HFF-Myc (cell line): ENCODE measurements at places on chromosomes 2 and 18.

DNA sequence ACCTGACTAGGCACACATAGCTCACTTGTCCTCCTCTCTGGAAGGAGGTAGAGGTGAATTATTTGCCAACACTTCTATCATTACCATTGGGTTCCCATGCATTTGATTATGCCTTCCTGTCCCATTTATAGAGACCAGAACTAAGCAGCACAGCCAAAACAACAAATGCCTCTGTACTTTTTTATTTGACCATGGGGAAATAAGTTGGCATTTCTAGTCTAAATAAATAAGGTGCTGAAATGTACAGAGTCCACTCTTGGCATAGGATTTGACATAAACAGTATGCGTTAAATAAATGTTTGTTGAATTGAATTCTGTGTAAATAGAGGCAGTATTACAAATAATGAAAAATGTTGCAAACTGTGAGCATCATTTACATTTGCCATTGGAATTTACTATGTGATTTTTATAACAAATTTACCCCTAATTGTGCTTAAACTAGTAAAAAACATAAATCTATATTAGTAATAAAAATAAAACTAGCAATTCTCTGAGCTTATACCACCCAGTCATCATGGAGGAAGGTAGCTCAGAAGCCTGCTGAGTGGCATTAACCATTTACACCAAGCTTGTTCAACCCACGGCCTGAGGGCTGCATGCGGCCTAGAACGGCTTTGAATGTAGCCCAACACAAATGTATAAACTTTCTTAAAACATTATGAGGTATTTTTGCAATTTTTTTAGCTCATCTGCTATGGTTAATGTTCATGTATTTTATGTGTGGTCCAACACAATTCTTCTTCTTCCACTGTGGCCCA is 367.8 kb downstream of the FIGN start:
- no peak for DNase-seq

DNA sequence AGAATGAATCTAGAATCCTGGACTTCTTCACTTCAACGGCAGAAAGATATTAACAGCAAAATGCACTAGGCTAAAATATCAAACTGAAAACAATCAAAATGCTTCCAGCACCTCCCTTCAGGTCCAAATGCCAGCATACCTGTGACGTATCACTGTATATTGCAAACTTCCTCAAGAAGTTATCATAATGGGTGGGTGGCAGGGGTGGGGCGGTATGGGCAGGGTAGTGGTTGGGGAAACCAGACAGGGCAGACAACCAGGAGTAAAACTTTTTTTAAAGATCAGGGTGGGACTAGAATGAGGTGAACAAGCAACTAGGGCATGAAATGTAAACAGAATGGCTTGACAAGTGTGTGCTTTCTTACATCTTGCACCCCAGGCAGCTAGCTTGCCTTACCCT is 140.9 kb downstream of the SATB2 start:
- DNase-seq, result no peak

DNA sequence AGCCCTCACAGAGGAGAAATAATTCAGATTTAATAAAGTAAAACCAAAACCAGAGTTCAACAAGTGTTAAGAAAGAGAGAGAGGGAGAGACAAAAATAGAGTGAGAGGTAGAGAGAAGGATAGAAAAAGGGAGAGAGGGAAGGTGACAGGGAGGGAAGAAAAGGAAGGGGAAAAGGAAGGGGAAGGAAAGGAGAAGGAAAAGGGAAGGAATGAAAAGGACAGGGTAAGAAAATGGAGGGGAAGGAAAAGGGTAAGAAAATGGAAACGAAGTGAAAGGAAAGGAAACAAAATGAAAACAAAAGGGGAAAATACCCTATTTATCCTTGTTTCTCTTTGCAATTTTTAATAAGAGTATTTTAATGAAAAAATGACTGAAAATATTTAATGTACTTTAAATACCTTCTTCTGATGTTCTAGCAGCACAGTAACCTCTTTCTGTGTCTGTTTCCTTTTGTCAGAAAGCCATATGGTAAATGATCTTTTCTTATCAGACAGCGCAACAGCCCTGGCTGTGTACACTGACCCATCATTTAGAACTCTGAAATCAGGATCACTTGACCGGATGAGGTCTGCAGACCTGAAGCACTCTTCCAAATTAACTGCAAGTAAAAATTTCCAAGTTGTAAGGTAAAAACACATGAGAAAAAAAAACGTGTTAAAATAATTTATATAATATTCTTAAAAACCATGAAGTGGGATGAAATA is 11.8 kb downstream of the DSC3 start:
- DNase-seq, result no peak

DNA sequence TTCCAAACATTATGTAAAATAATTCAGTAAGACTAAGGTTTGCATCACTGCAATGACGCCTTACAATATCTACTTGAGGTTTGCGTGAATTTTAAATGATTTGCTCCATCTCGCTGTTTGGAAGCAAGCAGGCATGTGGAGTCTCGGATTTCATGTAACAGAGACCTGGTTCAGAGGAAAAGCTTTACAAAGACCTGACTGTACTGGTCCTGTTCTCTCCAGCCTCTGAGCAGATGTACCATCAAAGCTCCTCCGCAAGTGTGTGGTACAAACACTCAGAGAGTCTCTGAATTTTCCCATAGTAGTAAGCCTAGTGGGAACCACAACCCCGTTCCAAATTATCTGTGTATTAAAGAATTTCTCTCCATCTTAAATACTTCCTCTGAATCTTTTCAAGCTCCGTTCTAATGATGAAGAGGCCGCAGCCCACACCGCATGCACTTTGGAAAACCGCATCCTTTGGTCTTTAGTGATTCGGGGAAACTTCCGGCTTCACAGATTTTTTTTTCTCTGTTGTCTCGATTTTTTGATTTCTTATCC is 728.1 kb upstream of the SOX11 start:
- DNase-seq, result no peak

- DNase-seq, result no peak
Measured at GRCh38 chr2:60853531-60853930, 27.8 kb upstream of the REL start.

- DNase-seq, result no peak
Measured at GRCh38 chr2:139480161-139480650, 700.0 kb upstream of the NXPH2 start.

- DNase-seq, result no peak
Measured at GRCh38 chr2:157831573-157832315, 44.4 kb downstream of the ACVR1 start.

GRCh38 chr2:31107591-31108300 is 30.5 kb downstream of the GALNT14 start:
- no peak for DNase-seq

GRCh38 chr18:36756242-36756641 is 72.6 kb downstream of the TPGS2 start:
- DNase-seq, result peak; percentile 63

GRCh38 chr2:15665067-15665942 is 73.6 kb downstream of the DDX1 start:
- no peak for DNase-seq

DNA sequence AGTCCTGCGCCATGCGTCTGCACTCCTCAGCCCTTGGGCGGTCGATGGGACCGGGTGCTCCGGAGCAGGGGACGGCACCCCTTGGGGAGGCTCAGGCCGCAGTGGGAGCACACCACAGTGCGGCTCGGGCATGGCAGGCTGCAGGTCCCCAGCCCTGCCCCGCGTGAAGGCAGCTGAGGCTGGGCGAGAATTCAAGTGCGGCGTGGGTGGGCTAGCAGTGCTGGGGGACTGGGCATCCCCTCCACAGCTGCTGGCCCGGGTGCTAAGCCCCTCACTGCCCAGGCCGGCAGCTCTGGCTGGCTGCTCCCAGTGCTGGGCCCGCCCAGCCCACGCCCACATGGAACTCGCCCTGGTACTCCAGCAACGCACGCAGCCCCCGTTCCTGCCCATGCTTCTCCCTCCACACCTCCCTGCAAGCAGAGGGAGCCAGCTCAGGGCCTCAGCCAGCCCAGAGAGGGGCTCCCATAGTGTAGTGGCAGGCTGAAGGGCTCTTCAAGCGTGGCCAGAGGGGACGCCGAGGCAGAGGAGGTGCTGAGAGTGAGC is 198.3 kb upstream of the CNTNAP5 start:
- no peak for DNase-seq

DNA sequence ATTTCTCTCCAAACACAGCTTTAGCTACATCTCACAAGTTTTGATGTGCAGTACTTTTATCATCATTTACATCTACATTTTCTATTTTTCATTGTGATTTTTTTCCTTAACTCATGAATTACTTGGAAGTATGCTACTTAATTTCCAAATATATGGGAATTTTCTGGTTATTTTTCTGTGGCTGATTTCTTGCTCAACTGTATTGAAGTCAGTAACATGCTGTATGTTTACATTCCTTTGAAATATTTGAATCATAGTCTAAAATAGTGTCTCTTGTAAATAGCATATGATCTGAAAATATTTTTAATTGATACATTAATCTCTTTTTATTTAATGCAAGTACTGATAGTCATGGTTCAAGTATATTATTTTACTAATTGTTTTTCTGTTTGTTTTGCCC is 26.0 kb upstream of the GALNT5 start:
- DNase-seq, result no peak

GRCh38 chr18:39359636-39360035 is 1794.0 kb upstream of the CELF4 start:
- no peak for DNase-seq

DNA sequence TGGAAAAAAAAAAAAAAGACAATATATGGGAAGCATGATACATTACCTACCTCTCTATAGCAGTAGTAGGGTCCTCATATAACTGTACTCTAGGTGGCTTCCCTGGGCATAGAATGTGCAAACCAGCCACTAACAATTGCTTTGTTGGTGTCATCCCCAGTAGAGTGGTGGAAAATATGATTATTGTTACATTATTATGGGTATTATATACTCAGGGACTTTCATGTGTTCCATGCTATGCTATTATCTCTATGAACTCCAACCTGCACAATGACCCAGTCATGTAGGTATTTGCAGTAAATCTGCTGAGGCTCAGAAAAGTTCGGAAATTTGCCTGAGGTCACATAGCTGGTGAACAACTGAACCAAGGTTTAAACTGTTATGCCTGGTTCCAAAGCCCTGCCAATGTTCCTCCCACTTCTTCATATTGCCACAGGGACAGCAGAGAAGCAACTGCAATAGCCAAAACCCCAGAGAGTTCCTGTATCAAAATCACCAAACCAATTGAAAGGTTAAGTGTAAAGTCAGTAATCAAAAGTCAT is 52.6 kb upstream of the MAP4K4 start:
- DNase-seq, result no peak

DNA sequence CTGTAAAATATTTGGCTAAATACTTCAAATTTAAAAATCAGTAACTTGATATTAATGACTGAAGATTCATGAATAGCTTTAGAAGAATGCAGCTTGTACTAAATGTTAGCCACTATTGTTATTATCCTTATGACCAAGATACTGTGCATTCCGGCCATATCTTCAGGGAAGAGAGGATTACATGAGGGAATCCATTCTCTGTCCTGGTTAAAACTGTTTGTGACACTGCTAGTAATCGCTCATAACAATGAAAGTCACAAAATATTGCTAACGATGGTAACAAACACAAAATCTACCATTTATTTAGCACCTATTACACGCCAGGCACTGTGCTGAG is 217.7 kb downstream of the PRKCE start:
- DNase-seq, result no peak

DNA sequence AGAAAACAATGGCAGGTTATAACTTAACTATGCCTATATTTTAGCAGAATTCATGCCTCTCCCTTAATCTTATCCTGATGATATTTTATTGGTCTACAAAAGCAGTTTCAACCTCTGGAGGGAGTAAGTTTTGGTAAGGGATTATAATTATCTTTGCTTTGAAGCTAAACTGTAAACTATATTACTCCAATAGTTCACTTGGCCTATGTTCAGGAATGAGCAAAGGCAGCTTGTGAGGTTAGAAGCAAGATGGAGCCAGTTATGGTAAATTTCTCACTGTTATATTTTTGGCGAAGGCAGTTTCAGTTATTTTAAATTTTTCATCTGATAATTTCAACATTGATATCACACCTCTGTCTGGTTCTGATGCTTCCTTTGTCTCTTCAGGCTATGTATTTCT is 192.5 kb upstream of the RGPD4 start:
- no peak for DNase-seq

GRCh38 chr2:66431846-66432587 is 2.9 kb upstream of the MEIS1 start:
- no peak for DNase-seq

GRCh38 chr2:105102963-105103421 is 65.1 kb downstream of the MRPS9 start:
- DNase-seq, result peak; percentile 66

DNA sequence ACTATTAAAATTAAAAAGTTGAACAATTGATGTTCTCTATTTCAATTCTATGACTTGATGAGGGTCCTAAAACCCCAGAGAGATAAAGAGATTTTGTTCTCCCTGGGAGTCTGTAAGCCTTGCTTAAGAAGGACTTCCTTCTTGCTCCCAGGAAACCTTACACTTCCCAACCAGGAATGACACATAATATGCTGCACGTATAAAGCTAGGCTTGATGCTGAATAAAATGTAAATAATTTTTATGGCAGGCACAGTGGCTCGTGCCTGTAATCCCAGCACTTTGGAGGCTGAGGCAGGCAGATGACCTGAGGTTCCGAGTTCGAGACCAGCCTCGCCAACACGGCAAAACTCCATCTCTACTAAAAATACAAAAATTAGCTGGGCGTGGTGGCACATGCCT is 27.8 kb downstream of the SPIRE1 start:
- no peak for DNase-seq

- DNase-seq, result no peak
Measured at GRCh38 chr2:55555977-55556376, 36.5 kb downstream of the CFAP36 start.

DNA sequence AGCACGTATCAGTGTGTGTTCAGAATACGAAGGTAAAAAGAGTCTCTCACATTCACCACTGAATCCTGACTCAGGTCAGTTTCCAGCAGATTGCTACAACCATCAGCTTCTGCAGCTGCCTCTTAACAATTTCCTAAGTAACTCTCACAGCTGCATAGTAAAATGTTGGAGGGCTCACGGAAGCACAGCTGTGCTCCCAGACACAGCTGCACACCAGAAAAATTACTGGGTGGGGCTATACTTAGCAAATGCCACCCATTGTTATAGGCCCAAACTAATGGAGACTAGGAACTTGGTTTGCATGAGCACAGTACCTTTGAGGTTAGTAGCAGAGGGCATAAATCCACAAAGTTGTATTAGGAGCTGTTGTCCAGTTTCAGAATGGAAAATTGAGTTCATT is 153.9 kb upstream of the ERBB4 start:
- no peak for DNase-seq
